ENCODE measurements at places on chromosomes 2 and 18. TPM values are rescaled to one million over a fixed set of nuclear protein-coding genes. Genes with fewer than 3 reads are reported as not detected.

GRCh38 chr2:232688201-232688600 lies 8.9 kb upstream of the GIGYF2 start:
- no peak for DNase-seq

- DNase-seq, result no peak
These were observed 29.9 kb upstream of the RUFY4 start for GRCh38 chr2:218039171-218039570.

DNA sequence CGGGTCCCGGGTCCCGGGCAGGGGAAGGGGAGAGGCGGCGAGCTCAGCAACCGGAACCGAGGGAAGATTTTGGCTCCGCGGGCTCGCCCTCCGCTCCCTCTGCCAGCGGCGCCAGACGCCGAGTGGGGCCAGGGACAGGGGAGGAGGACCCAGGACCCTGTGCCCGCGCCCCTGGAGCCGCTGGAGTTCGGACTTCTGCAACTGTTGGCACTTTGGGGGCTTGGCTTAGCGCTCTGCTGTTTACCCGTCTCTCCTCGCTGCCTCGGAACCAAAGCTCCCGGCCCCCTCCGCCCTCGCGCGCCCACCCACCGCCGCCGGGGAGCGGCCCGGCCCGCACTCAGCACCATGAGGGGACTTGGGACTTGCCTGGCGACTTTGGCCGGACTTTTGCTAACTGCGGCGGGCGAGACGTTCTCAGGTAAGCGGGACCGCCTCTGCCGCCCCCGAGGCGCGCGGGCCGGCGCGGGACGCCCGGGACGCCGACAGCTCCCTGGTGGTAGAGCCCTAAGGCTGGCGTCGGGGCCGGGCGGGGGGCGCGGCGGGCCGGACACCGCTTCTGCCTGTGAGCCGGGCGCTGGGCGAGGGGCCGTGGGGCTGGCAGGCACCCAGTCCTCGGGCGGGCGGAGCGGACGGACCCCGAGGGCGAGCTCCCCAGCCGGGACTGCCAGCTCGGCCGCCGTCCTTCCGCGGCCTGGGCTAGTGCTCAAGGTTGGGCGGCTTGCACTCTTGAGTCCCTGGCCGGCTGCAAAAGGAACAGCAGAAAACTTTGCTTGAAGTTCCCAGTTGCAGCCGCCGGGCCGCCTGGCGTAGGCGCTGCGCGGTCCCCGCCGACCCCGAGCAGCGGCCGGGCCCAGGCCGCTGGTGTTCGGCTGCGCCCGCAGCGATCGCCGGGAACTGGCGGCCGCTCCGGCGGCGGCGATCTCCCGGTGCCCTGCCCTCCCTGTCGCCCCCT lies 634 bp downstream of the PTPRM start:
- no peak for DNase-seq

- DNase-seq, result no peak
These were observed 31.1 kb downstream of the PNO1 start for GRCh38 chr2:68188831-68189230.

TUBA3E gene
- not detected for total RNA-seq

- no peak for DNase-seq
These were observed 40.7 kb upstream of the COBLL1 start for GRCh38 chr2:164882276-164882675.

TNS1 gene
- 3.1 TPM for total RNA-seq

CHRND gene
- not detected for total RNA-seq

SOWAHC gene
- total RNA-seq, result 44.0 TPM

ASB3 gene
- 130 TPM for total RNA-seq

CPLX4 gene
- total RNA-seq, result not detected

GPR45 gene
- 0.78 TPM for total RNA-seq

DNA sequence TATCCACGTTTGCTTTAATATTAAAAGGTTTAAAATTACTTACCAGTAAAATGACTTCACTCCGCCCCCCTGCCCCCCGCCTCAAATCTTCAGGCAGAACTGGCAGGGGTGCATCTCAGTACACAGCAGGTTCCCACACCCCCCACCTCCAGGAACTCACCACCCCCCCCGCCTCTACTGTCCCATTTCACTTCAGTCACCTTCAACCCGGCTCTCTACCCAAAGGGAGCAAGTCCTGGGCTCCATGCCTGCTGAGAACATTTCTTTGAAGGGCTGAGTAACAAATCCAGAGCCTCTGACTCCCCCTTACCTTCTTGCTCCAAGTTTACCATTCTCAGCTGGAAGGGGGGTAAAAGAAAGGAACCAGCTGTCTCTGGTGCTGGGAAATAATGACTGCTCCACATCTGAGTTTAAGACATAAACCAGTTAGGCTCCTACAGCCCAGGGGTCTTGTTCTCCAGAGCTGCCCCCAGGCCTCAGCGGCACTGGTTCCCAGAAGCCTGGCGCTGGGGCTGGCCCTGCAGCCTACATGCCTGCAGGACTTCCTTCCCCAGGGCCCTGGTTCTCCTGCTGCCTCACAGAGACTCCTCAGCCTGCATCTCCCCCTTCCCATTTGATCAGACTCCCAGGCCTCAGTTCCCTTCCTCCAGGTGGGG lies 42.8 kb downstream of the DNMT3A start:
- no peak for DNase-seq

DNA sequence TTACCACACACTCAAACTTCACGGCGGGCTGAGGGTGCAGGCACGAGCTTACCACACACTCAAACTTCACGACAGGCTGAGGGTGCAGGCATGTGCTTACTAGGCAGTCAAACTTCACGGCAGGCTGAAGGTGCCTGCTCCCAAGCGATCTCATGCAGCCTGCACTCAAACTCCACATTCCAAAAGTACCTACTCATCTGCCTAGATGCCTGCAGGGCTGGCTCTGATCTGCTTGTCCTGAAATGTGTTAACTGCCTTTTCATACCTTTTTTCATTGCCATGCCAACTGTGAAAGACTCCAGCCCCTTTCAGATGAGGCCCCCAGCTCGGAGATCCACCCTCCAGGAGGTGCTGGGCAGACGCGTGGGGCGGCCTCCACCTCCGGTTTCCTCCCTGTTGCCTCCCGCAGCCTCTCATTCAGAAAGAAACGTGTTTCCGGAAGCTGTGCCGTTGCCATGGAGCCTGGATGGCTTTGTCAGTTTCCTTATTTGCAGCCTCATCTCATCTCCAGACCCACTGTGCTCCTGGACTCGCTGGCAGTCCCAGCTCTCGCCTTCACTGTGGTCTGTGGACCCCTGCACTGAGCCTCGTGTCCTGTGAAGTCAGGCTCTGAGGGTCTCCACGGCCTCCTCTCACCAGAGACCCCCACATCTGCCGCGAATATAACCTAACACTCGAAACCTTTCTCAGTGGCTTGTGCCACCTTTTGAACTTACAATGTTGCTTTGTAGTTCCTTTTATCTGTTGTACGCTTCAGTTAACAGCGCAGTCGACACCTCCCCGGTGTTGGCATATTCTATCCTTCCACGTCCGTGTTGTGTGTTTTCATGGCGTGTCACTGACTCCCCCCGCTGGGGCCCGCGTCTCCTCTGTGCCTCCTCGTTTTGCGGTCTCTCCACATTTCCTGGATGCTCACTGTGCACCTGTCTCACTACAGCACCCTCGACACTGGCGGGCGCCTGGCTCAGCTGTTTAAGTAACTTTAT lies 106.1 kb upstream of the ALKAL2 start:
- peak; percentile 54 for DNase-seq

SLC4A3 gene
- 32.1 TPM for total RNA-seq

MEIS1 gene
- total RNA-seq, result 20.7 TPM

DNA sequence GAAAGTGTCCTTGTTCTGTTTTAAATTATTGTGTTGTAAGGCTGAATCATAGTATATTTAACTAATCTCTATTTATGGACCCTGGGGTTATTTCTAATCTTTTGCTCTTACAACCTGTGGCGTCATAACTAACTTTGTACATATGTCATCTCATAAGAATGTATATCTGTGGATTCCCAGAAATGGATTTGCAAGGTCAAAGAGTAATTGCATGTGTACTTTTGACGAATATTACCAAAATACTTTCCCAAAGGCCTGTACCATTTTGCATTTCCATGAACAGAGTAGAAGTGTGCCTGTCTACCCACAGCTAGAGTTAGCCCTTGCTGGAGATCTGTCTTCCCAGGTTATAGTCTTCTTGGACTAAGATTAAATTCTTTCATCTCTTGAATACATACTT lies 42.8 kb downstream of the SEMA4F start:
- DNase-seq, result no peak
